ENCODE measurements at places on chromosomes 12 and 14.
A peak's percentile ranks its signal among the peaks of the same experiment; 100 is the strongest.

GRCh38 chr12:106135781-106136180 is 3.0 kb downstream of the NUAK1 start:
- no peak for DNase-seq

DNA sequence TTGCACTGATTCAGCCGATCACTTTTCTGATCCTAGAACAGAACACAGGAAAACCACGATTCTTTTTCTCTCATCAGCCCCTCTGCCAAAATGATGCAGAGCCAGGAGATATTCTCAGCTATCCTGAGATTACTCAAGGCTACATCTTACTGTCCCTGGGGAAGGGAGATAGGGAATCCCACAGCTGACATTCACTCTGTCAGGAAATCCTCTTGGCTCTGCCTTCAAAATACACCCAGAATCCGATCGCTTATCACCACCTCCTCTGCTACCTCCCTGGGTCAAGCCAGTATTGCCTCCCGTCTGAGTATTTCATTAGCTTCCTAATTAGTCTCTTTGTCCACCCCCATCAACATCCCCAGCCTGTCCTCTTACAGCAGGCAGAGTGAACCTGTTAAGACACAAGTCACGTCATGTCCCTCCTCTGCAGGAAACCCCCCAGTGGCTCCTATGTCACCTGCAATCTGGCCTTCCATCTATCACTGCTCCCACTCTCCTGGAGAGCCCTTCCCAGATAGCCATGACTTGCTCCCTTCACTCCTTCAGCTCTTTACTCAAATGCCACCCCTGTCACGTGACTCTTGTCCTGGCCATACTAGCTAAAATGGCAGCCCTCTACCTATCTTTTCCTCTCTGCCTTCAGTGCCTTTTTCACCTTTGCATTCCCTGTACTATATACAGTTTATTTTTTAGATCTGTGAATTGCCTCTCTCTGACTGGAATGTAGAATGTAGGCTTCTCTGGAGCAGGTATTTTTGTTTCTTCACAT is 70.3 kb downstream of the GALNT4 start:
- no peak for DNase-seq

GRCh38 chr14:79971330-79971729 is 240.0 kb downstream of the DIO2 start:
- DNase-seq: no peak

- DNase-seq: peak; percentile 80
Measured at GRCh38 chr14:64508215-64508776, 3.7 kb downstream of the ZBTB1 start.

DNA sequence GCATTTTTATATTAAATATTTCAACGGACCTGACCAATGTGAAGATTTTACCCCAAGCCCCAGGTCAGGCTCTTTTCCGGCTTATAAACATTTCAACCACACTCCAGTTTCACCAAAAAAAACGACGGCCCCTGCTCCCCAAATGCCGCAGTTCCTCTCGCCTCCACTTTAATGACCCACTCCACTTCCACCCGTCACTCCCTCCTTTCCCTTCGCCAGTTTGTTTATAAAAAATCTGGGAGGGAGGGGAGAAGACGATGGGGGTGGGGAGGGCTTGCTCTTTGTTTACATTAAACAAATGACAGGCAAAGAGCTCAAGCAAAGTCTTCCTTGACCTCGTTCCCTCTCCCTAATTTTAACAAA is 5.4 kb downstream of the SIX6 start:
- no peak for DNase-seq

- no peak for DNase-seq
Measured at GRCh38 chr12:103793512-103794045, 47.5 kb downstream of the NT5DC3 start.

DNA sequence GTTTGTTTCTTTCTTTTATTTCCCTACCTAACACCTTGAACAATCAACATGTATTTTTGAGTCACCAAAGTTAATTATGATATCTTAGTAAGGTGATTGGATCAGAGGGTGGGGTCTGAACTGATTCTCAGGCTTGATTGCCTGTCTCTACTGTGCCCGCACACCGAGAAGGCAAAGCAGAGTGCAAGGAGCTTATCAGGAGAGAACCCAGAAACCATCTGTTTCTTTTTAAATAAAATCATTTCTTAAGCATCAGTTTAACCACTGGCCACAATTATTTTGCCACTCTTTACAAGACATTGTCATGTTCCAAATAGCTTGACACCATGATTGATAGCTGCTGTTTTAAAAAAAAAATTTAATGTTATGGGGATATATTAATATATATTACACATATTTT is 3.1 kb downstream of the GARIN2 start:
- no peak for DNase-seq

GRCh38 chr12:79378496-79378895 is 312.3 kb downstream of the PAWR start:
- no peak for DNase-seq

DNA sequence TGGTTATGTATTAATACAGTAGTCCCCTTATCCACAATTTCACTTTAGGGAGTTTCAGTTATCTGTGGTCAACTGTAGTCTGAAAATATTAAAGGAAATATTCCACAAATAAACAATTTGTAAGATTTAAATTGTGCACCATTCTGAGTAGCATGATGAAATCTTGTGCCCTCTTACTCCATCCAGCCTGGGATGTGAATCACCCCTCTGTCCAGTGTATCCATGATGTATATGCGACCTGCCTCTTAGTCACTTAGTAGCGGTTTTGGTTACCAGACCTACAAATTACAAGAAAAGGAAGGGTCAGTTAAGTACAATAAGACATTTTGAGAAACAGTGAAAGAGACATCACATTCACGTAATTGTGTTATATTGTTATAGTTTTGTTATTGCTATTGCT is 39.9 kb upstream of the MDGA2 start:
- DNase-seq: no peak

DNA sequence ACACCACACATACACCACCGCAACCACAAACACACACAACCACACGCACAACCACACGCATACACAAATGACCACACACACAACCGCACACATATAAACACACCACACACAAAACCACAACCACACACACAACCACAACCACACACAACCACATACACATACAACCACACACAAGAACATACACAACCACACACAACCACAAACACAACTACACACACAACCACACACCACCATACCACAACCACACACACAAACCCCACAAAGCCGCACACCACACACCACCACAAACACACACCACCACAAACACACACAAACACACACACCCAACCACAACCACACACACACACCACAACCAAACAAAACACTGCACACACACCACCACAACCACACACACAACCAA is 107.5 kb upstream of the FZD10 start:
- no peak for DNase-seq

DNA sequence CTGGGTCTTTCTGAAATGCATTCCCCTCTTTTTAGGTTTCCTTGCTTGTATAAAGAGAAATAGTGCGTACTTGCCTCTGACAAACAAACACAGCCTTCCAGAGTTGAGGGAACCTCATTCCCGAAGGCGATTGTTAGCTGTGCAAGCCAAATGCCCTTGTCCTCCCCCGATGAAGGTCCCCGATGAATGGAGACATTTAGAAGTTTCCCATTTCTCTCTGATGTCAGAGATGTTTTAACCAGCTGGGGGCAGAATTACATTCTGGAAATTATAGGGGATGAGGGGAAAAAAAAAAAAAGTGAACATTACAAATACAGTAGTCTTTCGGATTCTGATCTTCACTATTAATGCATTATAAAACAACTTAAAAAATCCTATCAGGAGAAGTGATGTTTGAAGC is 366.8 kb downstream of the VRK1 start:
- no peak for DNase-seq

GRCh38 chr12:95548056-95548538 is 3.2 kb downstream of the USP44 start:
- DNase-seq: no peak

DNA sequence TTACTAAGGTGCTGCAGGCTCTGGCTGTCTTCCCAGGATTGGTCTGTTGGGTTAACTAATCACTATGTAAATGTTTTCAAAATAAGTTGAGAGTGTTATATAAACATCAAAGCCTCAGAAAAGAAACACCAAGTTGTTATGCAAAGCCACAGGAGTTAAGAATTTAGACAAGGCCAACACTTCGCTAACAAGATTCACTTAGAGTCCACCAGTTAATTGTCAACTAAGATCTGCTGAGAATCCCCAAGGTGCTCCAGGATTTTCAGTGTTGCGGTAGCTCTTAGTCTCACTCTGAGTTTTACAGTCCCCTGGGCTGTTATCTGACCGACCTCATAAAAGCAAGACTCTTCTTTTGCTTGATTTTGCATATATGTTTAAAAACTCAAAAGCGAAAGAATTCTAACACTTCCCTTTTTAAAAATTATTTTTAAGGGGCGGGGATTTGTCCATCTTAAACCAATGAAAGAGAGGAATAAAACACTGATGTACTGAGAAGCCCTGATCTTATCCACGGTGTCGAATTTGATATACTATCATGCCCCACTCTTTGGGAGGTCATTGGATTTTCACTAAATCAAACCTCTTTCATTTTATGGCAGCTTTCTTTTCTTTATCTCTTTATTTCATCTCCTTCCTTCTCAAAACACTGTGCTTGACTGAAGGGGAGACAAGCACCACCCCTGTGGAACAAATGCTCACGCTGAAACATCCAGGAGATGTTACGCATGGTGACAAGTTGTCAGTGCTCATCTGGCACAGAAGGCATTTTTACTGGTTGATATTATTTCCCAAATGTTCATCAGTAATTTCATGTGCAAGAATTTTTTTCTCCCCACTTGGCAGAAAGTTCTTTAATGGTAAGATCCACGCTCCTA is 7.0 kb downstream of the NIN start:
- DNase-seq: no peak

- peak; percentile 56 for DNase-seq
Measured at GRCh38 chr12:62813031-62813829, 121.7 kb downstream of the PPM1H start.

- no peak for DNase-seq
Measured at GRCh38 chr12:106954462-106955376, 988 bp upstream of the TMEM263 start.

DNA sequence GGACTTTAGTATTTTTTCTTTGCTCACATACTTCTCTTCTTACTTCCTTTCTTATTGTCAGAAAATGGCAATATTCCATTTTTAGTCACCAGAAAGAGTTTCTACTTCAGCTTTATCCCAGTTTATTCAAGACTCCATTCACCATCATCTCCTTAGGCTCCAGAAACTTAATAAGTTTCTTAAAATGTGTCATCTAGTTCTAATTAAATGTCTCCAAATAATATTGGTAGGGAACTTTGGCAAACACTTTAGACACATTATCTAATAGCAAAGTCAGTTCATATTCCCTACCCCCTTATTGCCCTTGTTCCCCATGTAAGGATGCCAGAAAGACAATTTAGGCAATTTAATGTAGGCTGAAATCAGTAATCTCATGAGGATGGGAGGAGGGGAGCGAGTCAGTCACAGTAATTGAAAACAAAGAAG is 15.1 kb downstream of the EPYC start:
- DNase-seq: no peak

DNA sequence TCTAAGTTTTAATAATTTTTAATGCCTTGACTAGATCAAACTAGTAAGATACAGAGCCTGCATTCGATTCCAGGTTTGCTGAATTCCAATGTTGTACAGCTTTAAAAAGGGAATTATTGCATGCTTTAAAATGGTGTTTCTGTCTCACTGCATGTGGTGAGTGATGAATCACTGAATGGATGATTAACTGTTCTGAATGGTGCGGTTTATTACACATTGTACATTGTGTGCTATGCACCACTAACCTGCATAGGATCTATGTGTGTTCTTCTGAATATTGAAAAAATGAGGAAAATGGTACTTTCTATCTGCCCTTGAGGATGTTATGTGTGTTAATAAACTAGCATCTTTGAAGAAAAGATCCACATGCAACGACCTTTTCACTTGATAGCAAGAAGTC is 231.7 kb downstream of the NRXN3 start:
- DNase-seq: no peak

- DNase-seq: no peak
Measured at GRCh38 chr12:117111386-117111785, 12.2 kb upstream of the TESC start.

DNA sequence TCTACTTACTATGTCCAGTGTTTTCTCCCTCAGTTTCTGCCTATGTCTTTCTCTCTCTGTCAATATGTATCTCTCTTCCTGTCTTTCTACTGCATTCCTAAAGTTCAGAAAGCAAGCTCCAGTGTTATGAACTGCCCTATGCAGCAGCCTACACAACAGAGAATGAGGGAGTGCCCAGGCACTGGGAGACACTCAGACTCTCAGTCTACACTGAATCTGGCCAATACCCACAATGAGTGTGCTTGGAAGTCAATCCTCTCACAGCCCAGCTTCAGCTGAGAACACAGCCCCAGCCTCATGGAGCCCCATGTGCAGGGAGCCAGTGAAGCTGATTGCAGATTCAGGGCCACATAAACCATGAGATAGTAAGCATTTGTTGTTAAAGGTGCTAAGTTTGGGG is 128.7 kb downstream of the ALG10 start:
- DNase-seq: no peak

DNA sequence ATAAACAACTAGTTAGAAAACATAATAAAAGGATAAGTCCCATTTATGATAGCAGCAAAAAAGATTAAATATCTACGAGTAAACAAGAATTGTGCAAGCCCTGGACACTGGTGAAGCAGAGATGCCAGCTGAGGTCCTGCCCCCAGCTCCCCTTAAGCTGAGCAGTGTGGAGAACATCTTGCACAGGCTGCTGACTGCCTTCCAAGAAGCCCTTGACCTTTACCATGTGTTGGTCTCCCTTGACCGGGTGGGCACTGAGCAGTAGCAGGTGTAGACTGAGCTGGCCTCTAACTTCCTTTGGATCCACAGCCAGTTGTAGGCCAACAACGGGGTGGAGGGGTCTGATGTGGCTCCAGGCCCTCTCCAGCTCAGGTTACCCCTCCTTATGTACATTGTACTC is 47.7 kb upstream of the PAPLN start:
- no peak for DNase-seq

GRCh38 chr14:54350203-54350602 is 46.6 kb upstream of the CDKN3 start:
- no peak for DNase-seq

DNA sequence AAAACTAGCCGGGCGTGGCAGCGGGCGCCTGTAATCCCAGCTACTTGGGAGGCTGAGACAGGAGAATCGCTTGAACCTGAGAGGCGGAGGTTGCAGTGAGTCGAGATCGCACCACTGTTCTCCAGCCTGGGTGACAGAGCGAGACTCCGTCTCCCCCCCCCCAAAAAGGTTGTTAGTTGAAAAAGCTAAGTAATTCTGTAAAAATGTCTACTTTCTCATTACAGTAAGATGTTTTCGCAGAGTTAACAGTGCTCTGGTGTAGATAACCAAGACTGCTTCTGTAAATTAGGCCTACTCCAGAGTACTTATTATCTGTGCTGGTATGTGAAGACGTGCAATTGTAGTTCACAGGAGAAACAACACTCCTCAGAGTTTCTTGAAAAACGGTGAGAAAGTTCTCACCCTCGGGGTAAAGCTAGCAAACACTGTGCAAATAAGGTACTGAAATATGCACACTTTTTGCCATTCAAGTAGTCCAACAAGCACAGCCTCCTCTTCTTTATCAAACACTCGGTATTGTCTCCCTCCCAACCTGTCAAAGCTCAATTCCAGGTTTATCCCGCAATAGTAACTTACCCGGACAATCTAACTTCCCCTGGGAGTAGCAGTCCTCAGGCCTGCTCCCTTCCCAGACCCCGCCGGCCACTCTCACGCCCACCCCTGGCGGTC is 974 bp downstream of the BTBD7 start:
- DNase-seq: no peak

GRCh38 chr12:54004841-54005530 is 3.8 kb upstream of the HOXC8 start:
- no peak for DNase-seq

- peak; percentile 28 for DNase-seq
Measured at GRCh38 chr12:89707703-89708564, 704 bp downstream of the ATP2B1 start.

GRCh38 chr14:104093366-104094055 is 8.0 kb downstream of the ASPG start:
- peak; percentile 16 for DNase-seq

All from activated CD4-positive, alpha-beta T cell treated with anti-CD3 and anti-CD28 coated beads, Interleukin-2, amount 50 U/mL, for 16 hours (primary cell).